ENCODE measurements at places on chromosomes 13 and 19.

GRCh38 chr19:10829967-10830366, 6.0 kb downstream of the TMED1 start:
- DNase-seq, result no peak

GRCh38 chr13:68199271-68199670, 969.1 kb upstream of the PCDH9 start:
- no peak for DNase-seq

GRCh38 chr19:46596008-46596407, 5.1 kb upstream of the CALM3 start:
- no peak for DNase-seq

DNA sequence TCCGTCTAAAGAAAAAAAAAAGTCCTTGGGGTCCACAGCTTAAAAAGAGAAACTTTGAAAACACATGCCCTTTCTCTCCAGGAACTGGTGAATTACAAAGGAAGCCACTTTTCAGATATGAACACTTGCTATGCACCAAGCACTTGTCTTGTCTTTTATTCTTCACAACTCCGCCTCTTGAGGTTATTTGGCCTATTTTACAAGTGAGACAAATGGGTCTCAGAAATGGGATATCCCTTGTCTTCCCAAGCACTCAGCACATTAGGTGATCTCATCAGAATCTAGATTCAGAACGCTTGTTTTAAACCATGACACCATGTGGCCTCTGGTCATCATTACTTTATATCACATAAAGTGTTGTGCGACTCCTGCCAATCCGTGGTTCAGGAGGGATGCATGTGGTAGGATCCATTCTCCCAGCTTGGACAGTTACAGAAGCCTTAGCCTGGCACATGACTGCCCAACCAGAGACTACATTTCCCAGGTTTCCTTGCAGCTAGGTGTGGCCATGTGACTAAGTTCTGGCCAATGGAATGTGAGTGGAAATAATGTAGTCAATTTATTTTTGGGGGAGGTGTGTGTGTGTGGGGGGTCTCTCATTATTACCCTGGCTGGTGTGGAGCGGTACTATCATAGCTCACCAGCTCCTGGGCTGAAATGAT, 13.9 kb downstream of the TSKS start:
- DNase-seq, result no peak

GRCh38 chr13:95607366-95607765, 37.1 kb downstream of the DZIP1 start:
- no peak for DNase-seq
